Neural progenitor cell (in vitro differentiated cells): ENCODE measurements at places on chromosomes 4 and X. TPM values are rescaled to one million over a fixed set of nuclear protein-coding genes. Genes with fewer than 3 reads are reported as not detected.

GRCh38 chrX:110412971-110413726 lies 54.5 kb downstream of the RTL9 start:
- peak; percentile 84 for DNase-seq

KLF3 gene
- total RNA-seq, result 22.8 and 24.8 TPM in 2 replicates

STPG2 gene
- 0.06 and 0.99 TPM in 2 replicates for total RNA-seq

DNA sequence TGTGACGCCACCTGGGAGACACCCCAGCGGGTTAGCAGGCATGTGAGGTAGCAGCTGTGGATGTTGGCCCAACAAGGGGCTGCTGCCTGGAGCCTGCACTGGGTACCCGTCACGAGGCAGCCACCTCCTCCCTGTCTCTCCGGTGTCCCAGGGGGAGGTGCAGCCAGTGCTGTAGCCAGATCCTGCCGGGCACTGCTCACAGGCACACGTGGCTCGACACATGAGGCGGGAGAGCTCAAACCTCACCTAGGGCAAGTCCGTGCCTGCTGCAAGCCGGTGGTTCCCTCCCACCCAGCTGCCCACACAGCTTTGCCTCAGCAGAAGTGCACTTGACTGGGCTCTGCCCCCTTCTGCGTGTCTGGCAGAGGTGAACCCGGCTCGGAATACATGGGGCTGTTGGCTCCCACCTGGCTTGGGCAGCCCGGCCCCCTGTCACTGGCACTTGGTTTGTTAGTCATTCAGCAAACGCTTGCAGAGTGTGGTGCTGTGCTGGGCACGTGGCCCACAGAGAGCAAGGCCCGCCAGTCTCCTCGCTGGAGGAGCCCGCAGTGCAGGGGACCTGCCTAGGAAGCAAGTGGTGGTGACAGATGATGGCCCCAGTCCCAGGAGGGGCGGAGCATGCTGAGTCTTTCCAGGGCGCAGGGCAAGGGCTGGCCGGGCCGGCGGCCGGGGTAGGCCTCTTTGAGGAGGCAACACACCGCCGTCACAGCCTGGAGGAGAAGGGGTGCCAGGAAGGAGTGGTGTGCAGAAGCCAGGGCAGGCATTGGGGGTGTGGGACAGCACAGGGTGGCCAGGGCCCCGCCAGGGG lies 10.1 kb upstream of the SH3TC1 start:
- no peak for DNase-seq

FGF13 gene
- 19.2 and 23.8 TPM in 2 replicates for total RNA-seq

GRCh38 chr4:141853091-141853764 lies 216.8 kb downstream of the IL15 start:
- no peak for DNase-seq

JAKMIP1 gene
- 5.1 and 5.5 TPM in 2 replicates for total RNA-seq

GRCh38 chr4:120829113-120829831 lies 93.3 kb downstream of the PRDM5 start:
- DNase-seq, result no peak

DNA sequence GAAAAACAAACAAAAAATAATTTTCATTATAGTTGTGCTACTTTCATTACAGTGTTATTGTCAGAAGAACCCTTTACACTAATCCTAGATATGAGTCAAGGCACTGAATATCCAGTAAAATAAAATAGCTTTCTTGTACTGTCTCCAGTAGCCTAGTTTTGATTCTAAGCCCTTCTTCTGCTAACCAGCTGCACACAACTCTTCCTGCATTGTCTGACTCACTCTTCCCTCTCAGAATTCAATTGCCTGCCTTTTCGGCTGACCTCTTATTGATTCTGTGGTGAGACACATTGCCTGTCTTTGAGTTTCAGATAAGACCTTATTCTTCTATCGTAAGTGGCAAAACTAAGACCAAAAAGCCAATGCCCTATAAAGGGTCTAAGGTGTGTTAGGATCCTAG lies 26.7 kb upstream of the PCDH18 start:
- DNase-seq, result peak; percentile 25

GRCh38 chr4:40562681-40563080 lies 67.0 kb downstream of the RBM47 start:
- no peak for DNase-seq

CCNA2 gene
- total RNA-seq, result 197 and 254 TPM in 2 replicates

DNA sequence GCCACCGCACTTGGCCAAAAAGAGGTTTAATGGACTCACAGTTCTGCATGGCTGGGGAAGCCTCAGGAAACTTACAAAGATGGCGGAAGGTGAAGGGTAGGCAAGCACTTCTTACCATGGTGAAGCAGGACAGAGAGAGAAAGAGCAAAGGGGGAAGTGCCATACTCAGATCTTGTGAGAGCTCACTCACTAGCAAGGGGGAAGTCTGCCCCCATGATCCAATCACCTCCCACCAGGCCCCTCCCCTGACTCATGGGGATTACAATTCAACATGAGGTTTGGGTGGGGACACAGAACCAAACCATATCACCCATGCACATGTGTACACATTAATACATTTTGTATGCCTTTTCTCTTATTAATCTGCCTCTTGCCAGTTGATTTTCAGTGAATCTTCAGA lies 77.2 kb upstream of the HSD17B10 start:
- no peak for DNase-seq

DNA sequence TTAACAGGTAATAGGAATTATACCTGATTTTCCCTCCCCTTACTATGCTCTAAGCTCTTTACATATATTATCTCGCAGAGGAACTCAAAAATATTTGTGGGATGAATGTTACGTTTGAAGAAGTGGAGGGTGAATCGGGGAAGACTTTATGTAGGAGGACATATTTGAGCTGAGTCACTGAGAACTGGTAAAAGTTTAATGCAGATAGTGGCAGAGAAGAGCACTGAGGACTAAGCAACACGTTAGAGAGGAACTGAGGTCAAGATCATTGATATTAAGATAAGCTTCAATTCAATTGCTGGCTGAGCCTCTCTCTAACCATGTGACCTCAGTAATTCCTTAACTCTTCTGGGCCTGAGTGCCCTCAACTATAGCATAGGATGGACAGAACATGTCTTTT lies 26.4 kb upstream of the ELOVL6 start:
- no peak for DNase-seq

- DNase-seq, result no peak
Measured at GRCh38 chr4:156173486-156173885, 219.8 kb upstream of the CTSO start.

DNA sequence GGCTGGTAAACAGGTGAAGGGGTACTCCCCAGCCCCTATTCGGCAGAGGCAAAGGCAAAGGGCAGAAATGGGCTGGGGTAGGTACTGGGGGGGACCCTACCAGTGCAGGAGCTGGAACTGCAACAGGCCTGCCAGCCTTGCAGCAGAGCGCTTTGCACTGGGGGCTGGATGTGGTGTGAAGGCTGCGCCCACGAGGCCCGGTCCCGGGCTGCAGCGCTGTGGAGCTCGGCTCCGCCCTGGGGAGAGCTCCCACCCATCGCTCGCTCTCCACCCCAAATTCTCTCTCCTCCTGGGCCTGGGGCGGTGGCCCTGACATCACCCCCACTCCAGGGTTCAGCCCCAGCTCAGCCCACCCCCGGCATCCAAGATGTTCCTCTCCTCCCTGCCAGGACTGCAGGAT lies 24.2 kb downstream of the IQSEC2 start:
- no peak for DNase-seq

GRCh38 chrX:121733514-121733913 lies 686.1 kb downstream of the GLUD2 start:
- DNase-seq, result no peak

DNA sequence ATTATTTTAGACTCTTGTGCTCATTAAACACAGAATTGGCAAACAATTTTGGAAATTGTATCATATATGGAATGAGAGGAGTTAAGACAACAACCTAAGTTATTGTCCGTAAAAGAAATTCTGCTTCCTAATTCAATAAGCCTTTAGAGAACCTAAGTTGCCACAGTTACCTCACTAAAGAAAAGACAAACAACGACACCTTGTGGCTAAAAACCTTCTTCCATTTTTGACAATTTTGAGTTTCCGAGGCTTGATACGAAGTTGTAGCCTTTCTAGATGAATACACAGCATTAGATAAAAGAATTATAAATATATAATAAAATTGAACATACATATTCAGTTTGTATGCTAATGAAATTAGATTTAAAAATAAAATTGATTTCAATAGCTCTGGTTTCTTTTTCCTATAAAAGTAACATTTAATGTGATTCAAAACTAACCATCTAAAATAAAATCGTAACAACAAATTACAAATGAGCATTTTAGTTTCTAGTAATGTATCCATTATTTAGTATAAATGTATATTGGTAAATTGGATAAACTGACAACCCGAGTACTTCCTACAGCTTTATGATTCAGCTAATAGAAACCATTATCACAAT lies 275.1 kb downstream of the GPM6A start:
- peak; percentile 62 for DNase-seq

GRCh38 chrX:49761481-49761880 lies 65.7 kb upstream of the PAGE1 start:
- DNase-seq, result peak; percentile 24

GRCh38 chrX:120614816-120615215 lies 10.9 kb downstream of the MCTS1 start:
- DNase-seq, result no peak

DNA sequence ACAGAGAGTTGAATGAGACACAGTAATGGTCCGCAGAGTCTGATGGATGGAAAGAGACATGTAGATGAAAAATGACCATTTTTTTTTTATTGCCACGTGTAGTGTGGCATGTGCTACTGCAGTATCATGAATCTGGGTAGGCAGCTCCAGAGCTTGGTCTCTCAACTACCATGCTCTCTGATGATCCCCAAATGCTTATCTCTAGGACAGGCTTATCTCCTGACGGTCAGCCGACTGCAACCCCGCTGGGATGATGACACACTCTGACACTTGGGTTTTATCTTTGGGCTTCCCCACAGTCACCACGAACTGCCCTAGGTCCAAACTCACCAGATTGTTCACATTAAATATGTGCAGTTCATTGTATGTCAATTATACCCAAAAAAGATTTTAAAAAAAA lies 239.7 kb downstream of the QDPR start:
- no peak for DNase-seq

TTC29 gene
- 0.09 and 0.15 TPM in 2 replicates for total RNA-seq
